ENCODE measurements at places on chromosomes 6 and 20.

- DNase-seq: no peak
Observed at GRCh38 chr6:142008781-142009180, 123.9 kb upstream of the GJE1 start.

- no peak for DNase-seq
Observed at GRCh38 chr6:2047855-2048254, 197.6 kb downstream of the GMDS start.

DNA sequence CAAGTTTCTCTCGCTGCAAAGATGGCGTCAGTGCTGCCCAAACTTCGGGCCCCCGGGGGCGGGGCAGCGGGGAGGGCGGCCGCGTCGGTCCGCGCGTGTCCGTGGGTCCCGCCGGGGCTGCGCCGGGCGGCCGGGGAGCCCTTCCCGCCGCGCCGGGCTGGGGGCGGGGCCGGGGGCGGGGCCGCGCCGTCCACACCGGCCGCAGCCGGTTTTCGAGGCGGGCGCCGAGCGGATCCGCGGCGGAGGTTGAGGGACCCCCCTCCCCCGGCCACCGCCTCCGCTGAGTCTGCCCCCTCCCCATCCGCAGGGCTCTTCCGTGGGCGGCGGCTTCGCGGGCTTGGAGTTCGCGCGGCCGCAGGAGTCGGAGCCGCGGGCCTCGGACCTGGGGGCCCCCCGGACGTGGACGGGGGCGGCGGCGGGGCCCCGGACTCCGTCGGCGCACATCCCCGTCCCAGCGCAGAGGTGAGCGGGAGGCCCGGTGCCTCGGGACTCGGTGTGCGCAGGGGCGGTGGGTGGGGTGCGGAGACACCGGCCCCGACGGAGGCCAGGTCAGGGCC, 572 bp downstream of the SLC2A4RG start:
- DNase-seq: no peak

- DNase-seq: no peak
Observed at GRCh38 chr6:36345681-36346466, 9.2 kb upstream of the BNIP5 start.

DNA sequence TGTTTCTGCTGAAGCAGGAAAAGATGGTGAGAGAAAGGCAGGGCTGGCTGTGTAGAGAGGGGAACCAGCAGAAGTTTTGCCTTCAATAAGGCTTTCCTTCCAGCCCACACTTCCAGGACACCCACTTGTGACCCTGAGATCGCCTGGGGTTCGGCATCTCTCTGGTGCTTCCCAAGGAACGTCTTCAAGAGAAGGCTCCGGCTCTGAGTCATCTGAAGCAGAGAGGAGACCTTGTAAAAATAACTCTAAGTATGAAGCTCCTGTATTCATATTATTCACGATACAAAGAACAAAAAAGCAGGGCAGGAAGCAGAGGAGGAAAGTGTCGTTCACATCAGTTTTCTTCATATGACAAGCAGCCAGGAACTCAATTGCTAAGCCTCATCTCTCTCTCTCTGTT, 95.4 kb upstream of the MRPS10 start:
- DNase-seq: no peak

- no peak for DNase-seq
Observed at GRCh38 chr6:19845266-19846041, 8.3 kb downstream of the ID4 start.
